ENCODE measurements at places on chromosomes 3 and 15. TPM values are rescaled to one million over a fixed set of nuclear protein-coding genes. Genes with fewer than 3 reads are reported as not detected.

The PLA2G4B gene
- 1.6 TPM for total RNA-seq

The RPL39L gene
- total RNA-seq = 11.3 TPM

The ATRIP gene
- total RNA-seq = 4.2 TPM

The GOLGA6L7 gene
- total RNA-seq = not detected

The CCDC9B gene
- 38.0 TPM for total RNA-seq

The GOLGA8J gene
- 0.12 TPM for total RNA-seq

The CASR gene
- not detected for total RNA-seq

The FBN1 gene
- 1,470 TPM for total RNA-seq

The TADA3 gene
- 71.0 TPM for total RNA-seq

The ZNF385D gene
- total RNA-seq = 0.08 TPM

The ATP13A5 gene
- total RNA-seq = not detected

The UROC1 gene
- not detected for total RNA-seq

The CPN2 gene
- not detected for total RNA-seq

The FANCD2OS gene
- total RNA-seq = not detected

The CSPG4 gene
- total RNA-seq = 13.8 TPM

The MORC1 gene
- total RNA-seq = not detected

The NCEH1 gene
- 14.0 TPM for total RNA-seq

The SH2D7 gene
- not detected for total RNA-seq

The PYGO1 gene
- total RNA-seq = 5.0 TPM

The SPATA12 gene
- total RNA-seq = under 0.01 TPM

The RBM5 gene
- total RNA-seq = 864 TPM

The MUC20 gene
- not detected for total RNA-seq

The CHRNA7 gene
- 0.23 TPM for total RNA-seq

The ZNF620 gene
- total RNA-seq = 0.83 TPM

The CCDC13 gene
- total RNA-seq = 0.23 TPM

The CLDND1 gene
- 56.7 TPM for total RNA-seq

The TMEM266 gene
- total RNA-seq = 0.82 TPM

The SLC22A14 gene
- total RNA-seq = 0.23 TPM

The DPPA2 gene
- not detected for total RNA-seq

The SAXO2 gene
- total RNA-seq = 0.98 TPM

The UPK1B gene
- total RNA-seq = not detected

The SLC9C1 gene
- 0.70 TPM for total RNA-seq

The OIP5 gene
- total RNA-seq = not detected

The CLRN1 gene
- total RNA-seq = not detected

The GLDN gene
- 16.6 TPM for total RNA-seq

The SKOR1 gene
- total RNA-seq = under 0.01 TPM

The CLN6 gene
- total RNA-seq = 6.8 TPM

The USP50 gene
- total RNA-seq = not detected

The SLC27A2 gene
- not detected for total RNA-seq

The SCG5 gene
- 100 TPM for total RNA-seq

The CHDH gene
- total RNA-seq = under 0.01 TPM

The GDPGP1 gene
- 6.2 TPM for total RNA-seq

The DIS3L gene
- total RNA-seq = 13.6 TPM

The NANOGP8 gene
- total RNA-seq = not detected

The SMCO1 gene
- not detected for total RNA-seq
